ENCODE measurements at places on chromosomes 7 and 10. TPM values are rescaled to one million over a fixed set of nuclear protein-coding genes. Genes with fewer than 3 reads are reported as not detected.

- no peak for DNase-seq
These were observed 45.1 kb upstream of the CABCOCO1 start for GRCh38 chr10:61617586-61617985.

Gene FAM221A
- total RNA-seq = 4.6 TPM

GRCh38 chr7:143458263-143458662, 15.0 kb downstream of the TAS2R60 start:
- no peak for DNase-seq

DNA sequence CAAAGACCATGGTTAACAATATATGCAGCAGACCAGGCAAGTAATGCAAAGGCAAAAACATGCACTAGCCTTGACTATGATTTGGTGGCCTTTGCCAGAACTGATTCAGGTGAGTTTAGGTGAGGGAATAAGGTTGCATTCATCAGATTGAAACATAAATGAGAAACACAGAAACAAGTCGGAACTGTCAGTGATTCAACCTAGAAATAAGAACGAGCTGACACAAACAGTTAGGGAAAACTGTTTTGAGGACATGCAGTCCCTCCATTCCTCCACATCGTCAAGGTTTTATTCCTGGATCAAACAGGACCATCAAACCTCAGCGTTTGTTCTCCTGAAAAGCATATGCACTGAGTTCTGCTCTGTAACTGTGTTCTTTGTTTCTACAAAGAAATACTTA, 1.8 kb downstream of the ZNF248 start:
- no peak for DNase-seq

Gene MAT1A
- not detected for total RNA-seq

DNA sequence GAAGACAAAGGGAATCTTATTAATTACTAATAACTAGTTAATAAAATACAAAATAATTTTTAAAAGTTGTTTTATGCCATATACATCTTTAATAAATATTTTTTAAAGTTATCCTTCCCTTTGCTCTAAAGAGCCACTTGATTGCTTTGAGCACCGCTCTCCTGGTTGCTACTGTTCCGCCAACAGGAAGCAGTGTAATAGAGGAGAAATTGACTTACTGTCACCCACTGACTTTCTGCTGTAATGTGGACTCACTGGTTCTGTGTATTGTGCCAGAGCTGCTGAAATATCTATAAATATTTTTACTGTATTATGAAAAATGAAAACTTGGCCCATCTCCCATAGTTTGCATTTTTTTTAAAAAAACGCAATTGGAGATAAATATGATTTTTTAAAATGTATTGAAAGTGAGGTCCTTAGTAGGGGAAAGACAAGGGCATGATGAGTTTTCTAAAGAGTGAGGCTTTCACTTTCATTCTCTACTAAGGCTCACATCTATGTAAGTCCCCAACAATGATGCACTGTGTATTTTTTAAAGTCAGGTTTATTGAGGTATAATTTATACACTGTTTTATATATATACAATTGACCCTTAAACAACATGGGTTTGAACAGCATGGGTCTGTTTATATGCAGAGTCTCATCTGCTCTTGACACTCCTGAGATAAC, 100.5 kb downstream of the NPY start:
- DNase-seq = no peak

Gene CTAGE15
- total RNA-seq = not detected

GRCh38 chr7:120360918-120361317, 87.9 kb downstream of the KCND2 start:
- DNase-seq = no peak

GRCh38 chr10:50739618-50740292, at the start of gene ASAH2B:
TSS of gene ASAH2B (plus strand) at chr10:50739936. CDS start at chr10:50745131, 5,195 bp downstream.
- peak; percentile 96 for DNase-seq

DNA sequence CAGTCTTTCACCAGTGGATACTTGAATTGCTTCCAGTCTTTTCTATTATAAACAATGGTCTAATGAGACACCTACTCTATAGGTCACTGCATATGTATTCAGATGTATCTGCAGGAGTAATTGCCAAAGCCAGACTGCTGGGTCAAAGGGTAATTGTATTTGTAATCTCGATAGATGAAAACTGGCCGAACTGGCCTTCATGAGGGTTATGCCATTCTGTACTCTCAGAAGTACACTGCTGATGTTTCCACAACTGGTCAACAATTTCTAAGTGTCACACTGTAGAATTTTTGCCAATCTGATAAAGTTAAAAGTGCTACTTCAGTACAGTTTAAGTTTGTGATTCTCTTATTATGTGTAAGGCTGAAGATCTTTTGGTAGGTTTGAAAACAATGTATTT, 64.6 kb downstream of the JAZF1 start:
- DNase-seq = peak; percentile 42

GRCh38 chr10:58384095-58384494, 1.1 kb upstream of the TFAM start:
- DNase-seq = no peak

DNA sequence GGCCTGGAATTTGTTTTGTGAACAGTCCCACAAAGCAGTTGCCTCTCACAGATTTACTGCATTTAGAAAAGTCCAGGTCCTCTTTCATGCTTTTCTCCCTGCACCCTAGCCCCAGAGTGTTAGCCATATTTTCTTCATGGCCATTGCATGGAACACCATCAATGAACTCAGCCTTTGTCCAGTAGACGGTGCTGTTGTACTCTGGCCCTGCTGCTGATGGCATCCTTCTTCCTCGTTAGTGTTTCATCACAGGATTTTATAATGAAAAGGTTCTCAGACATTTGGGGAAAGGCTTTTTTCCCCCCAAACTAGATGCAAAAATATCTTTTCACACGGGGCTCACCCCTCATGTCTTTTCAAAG, 93.0 kb upstream of the SLC25A13 start:
- no peak for DNase-seq

- DNase-seq = no peak
These were observed 44.0 kb downstream of the INPP5F start for GRCh38 chr10:119769886-119770285.

DNA sequence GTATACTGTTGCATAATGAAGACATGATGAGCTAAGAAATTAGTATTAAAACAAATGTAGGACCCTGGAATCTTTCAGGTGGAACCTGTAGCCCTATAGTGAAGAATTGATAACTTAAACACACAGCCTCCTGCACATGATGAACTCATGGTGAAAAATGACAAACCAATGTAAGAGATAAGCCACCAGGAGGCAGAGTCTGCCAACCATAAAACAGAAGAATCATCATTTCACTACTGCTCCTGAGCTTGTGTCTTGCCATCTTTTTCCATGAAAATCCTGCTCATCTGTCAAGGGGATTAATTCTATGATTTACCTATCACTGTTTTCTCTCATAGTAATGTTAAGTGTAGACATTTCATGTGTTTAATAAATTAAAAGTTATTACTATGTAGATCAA, 363.9 kb downstream of the MALRD1 start:
- DNase-seq = no peak

Gene GJD4
- total RNA-seq = not detected

GRCh38 chr7:118104812-118105441, 79.0 kb upstream of the LSM8 start:
- DNase-seq = no peak

DNA sequence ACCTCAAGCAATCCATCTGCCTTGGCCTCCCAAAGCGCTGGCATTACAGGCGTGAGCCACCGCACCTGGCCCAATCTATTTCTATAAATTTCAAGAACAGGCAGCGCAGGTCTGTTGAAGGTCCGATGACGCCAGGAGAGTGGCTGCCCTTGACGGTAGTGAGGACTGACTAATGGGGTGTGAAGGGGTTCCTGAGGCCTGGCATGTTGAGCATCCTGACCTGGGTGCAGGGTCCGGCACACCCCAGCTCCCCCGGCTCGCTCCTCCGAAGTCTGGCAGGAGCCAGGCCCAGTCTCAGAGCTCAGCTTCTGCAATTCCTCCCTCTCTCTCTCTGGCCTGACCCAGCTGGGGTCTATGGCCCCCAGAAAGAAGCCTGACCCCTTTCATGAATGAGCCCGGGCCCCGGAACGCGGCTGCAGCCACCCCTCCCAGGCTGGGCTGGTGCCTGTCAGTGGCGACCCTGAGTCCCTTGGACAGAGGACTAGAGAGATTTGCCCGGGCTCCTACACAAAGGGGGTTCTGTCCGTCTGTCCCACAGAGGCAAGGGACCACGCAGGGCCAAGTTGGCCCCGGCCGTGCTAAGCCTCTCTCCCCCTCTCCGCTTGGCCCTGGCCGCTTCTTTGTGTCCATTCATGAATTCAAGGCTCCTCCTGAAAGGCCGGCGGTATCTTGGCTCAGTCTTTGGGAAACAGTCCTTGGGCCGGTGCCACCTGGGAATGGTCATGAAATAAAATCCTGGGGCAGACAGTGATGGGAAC, 18.8 kb downstream of the MMD2 start:
- no peak for DNase-seq

- DNase-seq = no peak
These were observed 1.7 kb upstream of the C7orf25 start for GRCh38 chr7:42913591-42913990.

GRCh38 chr7:74496272-74496671, 42.6 kb downstream of the GTF2IRD1 start:
- no peak for DNase-seq

DNA sequence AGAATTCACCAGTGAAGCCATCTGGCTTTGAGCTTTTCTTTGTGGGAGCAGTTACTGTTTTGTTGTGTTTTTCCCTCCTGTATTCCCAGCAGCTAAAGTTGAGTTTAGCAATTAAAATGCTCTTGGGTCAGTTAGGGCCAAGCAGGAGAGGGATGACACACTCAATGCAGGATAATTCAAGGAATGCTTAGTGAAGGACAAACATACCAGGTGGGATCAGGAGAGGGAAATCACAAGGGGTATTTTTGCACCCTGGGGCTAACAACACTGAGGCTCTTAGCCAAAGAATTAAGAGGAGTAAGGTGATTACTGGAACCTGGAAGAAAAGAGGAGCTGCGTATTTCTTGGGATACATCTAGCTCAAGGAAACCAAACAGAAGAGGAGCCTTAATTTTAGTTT, 82.4 kb upstream of the KCND2 start:
- no peak for DNase-seq

GRCh38 chr7:51318886-51319579, 2.4 kb upstream of the COBL start:
- no peak for DNase-seq

Gene TBX20
- total RNA-seq = not detected

DNA sequence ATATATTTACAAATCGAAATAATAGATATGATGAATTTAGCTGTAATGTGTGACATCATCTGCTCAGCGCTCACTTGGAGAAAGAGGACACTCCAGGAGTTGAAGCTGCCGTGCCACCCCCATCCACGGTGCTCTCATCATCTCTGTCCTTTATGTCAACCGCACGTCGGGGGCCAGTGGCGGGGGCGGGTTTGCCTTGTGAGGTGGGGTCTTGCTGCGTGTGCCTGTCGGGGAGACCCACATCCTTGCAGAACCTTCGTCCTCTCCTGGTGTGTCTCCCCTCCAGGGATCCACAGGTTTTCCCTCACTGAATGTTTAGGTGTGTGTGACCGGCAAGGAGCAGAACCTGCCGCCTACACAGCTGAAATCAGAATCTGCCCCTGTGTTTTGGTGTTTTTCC, 71.6 kb downstream of the INPP5A start:
- DNase-seq = no peak

Gene INA
- 3.1 TPM for total RNA-seq

Gene FKBP14
- 7.5 TPM for total RNA-seq

DNA sequence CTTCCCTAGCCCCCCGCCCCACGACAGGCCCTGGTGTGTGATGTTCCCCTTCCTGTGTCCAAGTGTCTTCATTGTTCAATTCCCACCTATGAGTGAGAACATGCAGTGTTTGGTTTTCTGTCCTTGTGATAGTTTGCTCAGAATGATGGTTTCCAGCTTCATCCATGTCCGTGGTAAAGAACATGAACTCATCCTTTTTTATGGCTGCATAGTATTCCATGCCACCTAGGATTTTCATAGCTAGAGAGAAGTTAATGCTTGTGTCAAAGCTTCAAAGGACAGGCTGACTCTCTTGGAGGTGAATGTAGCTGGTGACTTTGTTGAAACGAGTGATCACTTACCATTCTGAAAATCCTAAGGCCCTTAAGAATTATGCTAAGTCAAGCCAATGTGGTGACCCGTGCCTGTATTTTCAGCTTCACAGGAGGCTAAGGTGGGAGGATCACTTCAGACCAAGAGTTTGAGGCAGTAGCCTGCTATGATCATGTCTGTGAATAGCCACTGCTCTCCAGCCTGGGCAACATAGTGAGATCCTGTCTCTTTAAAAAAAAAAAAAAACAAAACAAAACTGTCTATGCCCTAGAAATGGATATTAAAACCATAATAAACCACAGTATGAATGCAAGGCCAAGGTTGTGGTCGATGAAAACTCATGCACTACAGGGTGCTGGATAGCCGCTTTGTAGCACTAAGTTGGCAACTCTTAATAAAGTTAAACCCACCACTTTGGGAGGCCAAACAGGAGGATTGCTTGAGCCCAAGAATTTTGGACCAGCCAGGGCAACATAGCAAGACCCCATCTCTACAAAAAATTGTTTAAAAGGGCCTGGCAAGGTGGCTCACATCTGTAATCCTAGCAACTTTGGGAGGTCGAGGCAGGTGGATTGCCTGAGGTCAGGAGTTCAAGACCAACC, 52.0 kb downstream of the CUL1 start:
- DNase-seq = no peak

GRCh38 chr7:21054427-21055112, 267.9 kb upstream of the SP8 start:
- no peak for DNase-seq

DNA sequence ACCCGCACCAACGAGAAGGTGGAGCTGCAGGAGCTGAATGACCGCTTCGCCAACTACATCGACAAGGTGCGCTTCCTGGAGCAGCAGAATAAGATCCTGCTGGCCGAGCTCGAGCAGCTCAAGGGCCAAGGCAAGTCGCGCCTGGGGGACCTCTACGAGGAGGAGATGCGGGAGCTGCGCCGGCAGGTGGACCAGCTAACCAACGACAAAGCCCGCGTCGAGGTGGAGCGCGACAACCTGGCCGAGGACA, 1.6 kb downstream of the VIM start:
- DNase-seq = no peak

DNA sequence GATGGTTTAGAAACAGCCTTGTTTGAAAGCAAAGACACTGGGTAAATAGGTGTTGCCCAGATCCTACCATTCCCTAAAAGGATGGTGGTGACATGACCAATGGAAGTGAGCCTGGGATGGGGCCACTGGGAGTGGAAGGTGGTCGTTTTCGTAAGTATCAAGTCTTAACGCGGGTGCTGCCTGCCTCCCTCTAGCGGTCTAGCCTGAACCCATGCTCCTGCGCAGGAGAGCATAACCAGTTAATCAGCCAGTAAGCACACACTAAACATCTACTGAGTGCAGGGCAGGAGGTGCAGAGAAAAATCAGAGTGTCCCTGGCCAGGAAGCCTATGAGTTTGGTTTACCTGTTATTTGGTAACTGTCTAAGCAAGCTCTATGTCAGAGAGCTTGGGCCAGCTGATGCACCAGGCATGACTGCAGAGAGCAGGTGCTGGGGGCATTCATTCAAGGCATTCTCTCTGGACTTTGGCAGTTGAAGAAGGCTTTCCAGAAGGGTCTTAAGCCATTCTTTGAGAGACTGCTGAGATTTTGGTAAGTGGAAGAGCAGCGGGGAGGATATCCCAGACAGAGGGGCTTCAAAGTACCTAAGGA, 930 bp downstream of the GARIN1A start:
- no peak for DNase-seq

Gene FZD8
- total RNA-seq = 5.4 TPM

Gene SFXN3
- 73.7 TPM for total RNA-seq

Gene GNAT3
- not detected for total RNA-seq

Gene FKBP6
- not detected for total RNA-seq

- no peak for DNase-seq
These were observed 224.4 kb downstream of the USP6NL start for GRCh38 chr10:11387044-11387443.

Gene SH2D4B
- total RNA-seq = not detected

- DNase-seq = peak; percentile 79
These were observed 36.3 kb upstream of the EXOC6 start for GRCh38 chr10:92811986-92812385.

Gene TUBAL3
- total RNA-seq = 0.34 TPM

Gene SUN3
- total RNA-seq = not detected

All from esophagus muscularis mucosa (tissue), 4 donors.